ENCODE measurements at places on chromosomes 7 and 10. TPM values are rescaled to one million over a fixed set of nuclear protein-coding genes. Genes with fewer than 3 reads are reported as not detected.

Gene CALCR
- total RNA-seq: not detected

Gene CPA4
- 28.2 TPM for total RNA-seq

Gene SH2D4B
- total RNA-seq: not detected

Gene NRCAM
- total RNA-seq: 0.88 TPM

Gene EBLN1
- not detected for total RNA-seq

Gene SLC29A4
- 1.1 TPM for total RNA-seq

Gene GPR85
- total RNA-seq: 7.2 TPM

Gene CTAGE8
- 2.4 TPM for total RNA-seq

Gene ANKRD26
- total RNA-seq: 15.6 TPM

Gene ITIH5
- 2.2 TPM for total RNA-seq

Gene PDLIM1
- total RNA-seq: 25.0 TPM

Gene ADAM8
- total RNA-seq: 1.2 TPM

Gene UCN3
- total RNA-seq: not detected

Gene TDRD1
- 0.59 TPM for total RNA-seq

Gene ZNF3
- total RNA-seq: 30.4 TPM

Gene NEUROG3
- not detected for total RNA-seq

Gene HMX2
- total RNA-seq: not detected

Gene SPDYE8
- total RNA-seq: not detected

Gene CPA2
- not detected for total RNA-seq

Gene TMEM225B
- total RNA-seq: 0.29 TPM

Gene DNAJC12
- 6.2 TPM for total RNA-seq

Gene AKR1C4
- not detected for total RNA-seq

Gene JAZF1
- 15.9 TPM for total RNA-seq

Gene COL28A1
- total RNA-seq: 0.29 TPM

Gene PTF1A
- not detected for total RNA-seq

Gene SORCS3
- not detected for total RNA-seq

Gene MYL10
- not detected for total RNA-seq

Gene PLXDC2
- 86.9 TPM for total RNA-seq

Gene TMEM196
- not detected for total RNA-seq

Gene FEZF1
- total RNA-seq: not detected

Gene OGDHL
- under 0.01 TPM for total RNA-seq

Gene MMD2
- not detected for total RNA-seq

Gene CPXM2
- total RNA-seq: 0.36 TPM

Gene ATP6V0A4
- under 0.01 TPM for total RNA-seq

Gene TCAF2
- 1.8 TPM for total RNA-seq

Gene SHTN1
- total RNA-seq: 2.2 TPM

Gene EBF3
- total RNA-seq: 35.4 TPM

Gene PSD
- total RNA-seq: 0.72 TPM

Gene ACSL5
- total RNA-seq: 8.0 TPM

Gene TRIM50
- not detected for total RNA-seq

Gene ZNF518A
- 15.6 TPM for total RNA-seq

Gene NRG3
- total RNA-seq: not detected

Gene SMKR1
- 0.72 TPM for total RNA-seq

Gene ASAH2
- total RNA-seq: 0.36 TPM
